ENCODE measurements at places on chromosomes 5 and 9. TPM values are rescaled to one million over a fixed set of nuclear protein-coding genes. Genes with fewer than 3 reads are reported as not detected.
A peak's percentile ranks its signal among the peaks of the same experiment; 100 is the strongest.

- no peaks in the 10 kb centered on the region for H3K27me3 ChIP-seq
- no peak overlapping the region for H3K4me3 ChIP-seq
- no peaks in the 10 kb centered on the region for H3K4me1 ChIP-seq
- H3K36me3 ChIP-seq, result no peaks in the 10 kb centered on the region
These were observed 25.7 kb upstream of the EEIG1 start for GRCh38 chr9:128006332-128006996.

Gene STING1
- 0.36 TPM for total RNA-seq

Gene SPATA6L
- 1.3 TPM for total RNA-seq

DNA sequence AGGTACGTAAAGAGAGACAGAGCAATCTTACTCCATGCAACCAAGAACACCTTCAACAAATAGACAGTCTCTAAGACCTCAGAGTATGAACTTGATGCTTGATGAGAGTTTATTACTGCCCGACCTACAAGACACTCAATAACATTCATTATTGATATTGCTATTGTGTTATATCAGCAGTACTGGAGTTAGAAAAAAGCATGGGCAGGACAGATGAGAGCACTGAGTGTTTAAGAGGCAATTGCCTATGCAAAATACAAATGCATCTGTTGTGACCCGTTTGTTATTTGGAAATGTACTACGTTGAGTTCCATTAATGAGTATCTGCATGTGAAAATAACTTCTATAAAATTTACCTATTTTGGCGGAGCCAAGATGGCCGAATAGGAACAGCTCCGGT lies 8.1 kb upstream of the MARCOL start:
- H3K27ac ChIP-seq, result no peak overlapping the region
- H3K4me1 ChIP-seq, result no peaks in the 10 kb centered on the region
- H3K27me3 ChIP-seq, result no peaks in the 10 kb centered on the region
- no peak for DNase-seq

DNA sequence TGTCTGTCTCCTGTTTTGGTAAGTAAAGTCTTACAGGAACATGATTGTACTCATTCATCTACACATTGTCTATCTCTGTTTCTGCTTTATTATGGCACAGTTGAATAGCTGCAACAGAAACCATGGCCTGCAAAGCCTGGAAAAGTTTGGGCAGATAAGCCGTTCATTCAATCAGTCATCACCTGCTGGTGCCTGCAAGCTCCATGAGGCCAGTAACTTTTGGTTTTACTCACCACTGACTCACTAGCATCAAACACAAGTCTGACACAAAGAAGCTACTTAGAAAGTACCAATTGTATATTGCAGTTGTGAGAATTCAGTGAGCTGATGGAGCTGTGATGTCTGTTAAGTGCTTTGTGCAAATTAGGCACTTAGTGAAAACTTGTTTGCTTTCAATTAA lies 373.6 kb upstream of the SGCD start:
- peak overlapping the region; percentile 24 for H3K4me3 ChIP-seq
- no peak for DNase-seq
- H3K27ac ChIP-seq, result no peak overlapping the region
- no peaks in the 10 kb centered on the region for H3K36me3 ChIP-seq
- H3K4me1 ChIP-seq, result peaks cover 6% of the 10 kb centered on the region
